ENCODE measurements at places on chromosomes 5 and 9.

GRCh38 chr5:148849461-148849860, 23.1 kb downstream of the ADRB2 start:
- no peak for DNase-seq

GRCh38 chr9:135971111-135971766, 10.1 kb upstream of the UBAC1 start:
- no peak for DNase-seq

DNA sequence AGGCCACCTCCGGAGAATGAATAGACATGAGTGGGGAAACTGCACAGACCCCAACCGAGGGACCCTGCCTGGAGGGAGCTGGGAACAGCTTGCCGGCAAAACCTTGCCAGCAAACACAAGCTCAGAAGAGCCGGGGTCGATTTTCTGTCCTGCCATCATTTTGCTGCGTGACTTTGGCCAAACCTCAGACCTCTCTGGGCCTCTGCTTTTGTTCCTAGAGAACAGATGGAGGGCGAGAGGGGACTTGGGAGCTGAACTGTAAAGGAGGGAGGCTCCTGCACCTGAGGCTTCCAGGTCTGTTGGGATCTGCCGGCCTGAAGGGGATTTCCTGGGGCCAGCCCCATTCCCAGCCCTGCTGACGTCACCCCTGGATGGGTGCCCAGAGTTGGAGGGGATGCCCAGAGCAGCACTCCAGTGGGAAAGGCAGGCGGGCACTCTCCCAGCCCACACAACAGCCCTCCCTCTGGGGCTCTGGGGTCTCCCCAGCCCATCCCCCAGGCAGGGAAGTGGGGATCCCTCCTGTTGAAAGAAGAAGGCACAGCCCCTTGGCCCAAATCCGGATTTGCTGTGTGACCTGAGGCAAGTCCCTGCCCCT, 40.4 kb upstream of the SYNPO start:
- no peak for DNase-seq

- DNase-seq: no peak
These were observed 108.8 kb downstream of the TENT4A start for GRCh38 chr5:6822068-6822467.

- DNase-seq: no peak
These were observed 185.8 kb downstream of the DEPDC1B start for GRCh38 chr5:60514152-60514551.

- DNase-seq: no peak
These were observed at the start of gene CFAP90 for GRCh38 chr5:7850395-7851239. TSS of gene CFAP90 (minus strand) at chr5:7851133. CDS start at chr5:7851021, 112 bp downstream.

DNA sequence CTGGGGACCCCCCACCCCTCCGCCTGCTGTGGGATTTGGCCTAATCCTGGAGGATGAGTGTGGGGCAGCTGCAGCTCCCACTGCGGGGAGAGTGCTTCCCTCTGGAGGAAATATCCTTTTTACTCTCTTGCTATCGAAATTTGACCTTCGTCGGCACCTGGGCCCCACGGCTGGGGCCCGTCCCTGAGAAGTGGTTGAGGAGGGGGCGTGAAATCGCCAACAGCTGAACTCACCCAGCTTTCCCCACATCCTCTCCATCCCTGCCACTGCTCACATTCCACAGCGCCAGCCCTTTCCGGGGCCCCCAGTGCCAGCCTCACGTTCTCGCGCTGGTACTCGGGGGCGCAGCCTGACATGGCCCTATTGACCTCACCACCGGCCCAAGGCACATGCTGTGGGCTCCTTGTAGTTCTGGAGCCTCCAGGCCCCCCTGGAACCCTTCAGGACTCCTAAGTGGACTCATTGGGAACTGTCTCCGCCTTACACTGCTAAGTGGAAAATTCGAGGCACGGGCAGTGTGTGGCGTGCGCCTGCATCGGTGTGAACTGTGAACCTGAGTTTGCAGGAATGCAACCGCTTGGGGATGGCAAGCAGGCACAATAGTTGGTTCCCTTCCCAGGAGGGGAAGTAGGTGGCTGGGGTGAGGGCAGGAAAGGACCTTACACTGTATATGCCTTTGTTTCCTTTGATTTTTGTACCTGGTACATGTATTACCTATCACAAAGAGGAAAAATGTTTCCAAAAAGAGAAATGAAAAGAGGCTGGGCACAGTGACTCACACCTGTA, 19.2 kb downstream of the FGFR4 start:
- no peak for DNase-seq

DNA sequence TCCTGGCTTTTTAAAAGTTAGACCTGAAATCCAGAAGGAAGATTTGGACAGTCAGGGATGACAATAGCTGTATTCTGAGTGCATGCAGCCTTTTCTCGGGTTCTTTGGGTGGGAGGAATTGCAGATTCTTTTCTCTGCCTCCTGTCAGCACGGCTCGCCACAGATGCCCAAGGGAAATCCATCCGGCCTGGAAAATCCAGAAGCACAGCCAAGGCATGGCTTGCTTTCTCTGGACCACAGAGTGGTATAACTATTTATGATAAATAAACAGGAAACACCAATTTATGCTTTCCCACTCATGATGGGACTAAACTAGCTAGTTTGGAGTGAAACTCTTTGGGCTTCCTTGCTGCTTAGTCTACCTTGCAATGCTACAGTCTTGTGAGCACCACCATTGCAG, 59.1 kb downstream of the C9orf152 start:
- DNase-seq: no peak

- peak; percentile 81 for DNase-seq
These were observed 138.9 kb downstream of the RGS3 start for GRCh38 chr9:113602126-113603047.

- DNase-seq: no peak
These were observed 48.6 kb upstream of the VDAC1 start for GRCh38 chr5:134053314-134053839.

GRCh38 chr9:80732506-80732905, 956.8 kb downstream of the TLE1 start:
- DNase-seq: no peak

- DNase-seq: no peak
These were observed 100.9 kb upstream of the HCN1 start for GRCh38 chr5:45796959-45797553.

DNA sequence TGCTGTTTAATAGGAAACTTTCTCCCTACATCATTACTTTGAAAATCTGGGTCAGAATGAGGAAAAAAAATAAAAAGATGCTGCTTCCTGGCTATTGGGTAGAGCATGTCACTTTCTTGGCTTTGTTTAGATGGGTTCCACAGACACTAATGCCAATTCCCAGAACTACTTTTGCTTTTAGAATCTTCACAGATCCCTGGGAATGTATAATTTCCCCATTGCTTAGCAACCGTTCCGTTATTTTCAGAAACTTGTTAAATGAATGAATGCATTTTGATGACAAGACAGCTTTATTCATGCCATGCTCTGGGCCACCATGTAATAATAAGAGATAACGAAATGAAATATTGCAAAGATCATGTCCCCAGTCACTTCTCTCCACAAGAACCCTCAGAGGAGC, 126.5 kb upstream of the TRPC7 start:
- DNase-seq: no peak

DNA sequence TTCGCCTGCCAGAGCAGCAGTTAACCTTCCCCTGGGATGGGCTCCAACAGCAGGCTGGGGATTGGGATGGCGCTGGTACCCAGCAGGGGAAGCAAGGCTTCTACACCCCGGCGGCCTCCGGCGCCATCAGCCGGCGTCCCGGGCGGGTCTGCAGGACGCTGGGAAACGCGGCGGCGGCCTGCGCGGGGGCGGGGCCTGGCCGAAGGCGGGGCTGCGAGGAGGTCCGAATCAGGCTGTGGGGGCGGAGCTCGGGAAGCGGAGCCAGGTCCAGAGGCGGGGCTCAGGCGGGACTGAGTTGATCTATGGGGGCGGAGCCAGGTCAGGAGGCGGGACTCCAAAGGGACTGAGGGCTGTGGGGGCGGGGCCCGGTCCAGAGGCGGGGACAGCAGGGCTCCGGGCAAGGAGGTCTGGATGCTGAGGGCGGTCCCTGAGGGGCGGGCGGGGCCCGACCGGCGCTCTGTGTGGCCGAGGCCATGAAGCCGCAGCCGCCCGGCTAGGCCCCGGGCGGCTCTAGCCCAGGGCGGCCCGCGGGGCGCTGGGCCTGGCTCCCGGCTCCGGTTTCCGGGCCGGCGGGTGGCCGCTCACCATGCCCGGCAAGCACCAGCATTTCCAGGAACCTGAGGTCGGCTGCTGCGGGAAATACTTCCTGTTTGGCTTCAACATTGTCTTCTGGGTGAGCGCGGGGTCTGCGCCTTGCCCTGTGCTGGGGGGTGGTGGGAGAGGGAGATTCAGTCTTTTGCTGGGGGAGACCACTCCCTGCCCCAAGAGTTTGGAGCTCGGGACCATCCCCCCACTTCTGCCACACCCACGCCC, at the start of gene TSPAN17:
TSS of gene TSPAN17 (plus strand) at position 455 of the 813 bp plus-strand sequence. CDS start at position 587, 132 bp downstream.
- DNase-seq: peak; percentile 51

- DNase-seq: no peak
These were observed 112.6 kb downstream of the TMC1 start for GRCh38 chr9:72633966-72634365.

DNA sequence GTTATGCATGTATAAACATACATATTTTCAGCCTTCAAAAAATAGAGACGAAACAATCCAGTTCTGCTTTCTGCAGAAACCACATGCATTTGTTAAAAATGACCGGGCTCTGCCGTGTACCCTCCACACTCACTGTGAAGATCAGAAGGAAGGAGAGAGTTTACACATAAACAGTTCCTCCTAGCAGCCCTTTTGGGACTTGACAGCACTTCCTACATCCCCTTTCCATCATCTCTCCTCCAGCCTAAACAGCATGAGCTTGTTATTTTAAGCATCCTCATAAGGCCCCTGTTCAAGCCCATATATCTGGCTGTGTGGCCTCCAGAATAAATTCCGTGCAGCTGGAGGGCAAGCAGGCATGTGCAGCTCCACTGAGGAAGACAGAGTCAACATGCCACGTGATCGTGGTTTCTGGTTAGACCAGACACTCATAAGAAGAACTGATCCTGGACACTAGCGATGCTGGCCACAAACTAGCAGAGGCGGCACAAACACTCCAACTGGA, 42.2 kb downstream of the NIPAL4 start:
- no peak for DNase-seq

GRCh38 chr5:157571357-157571827, 4.2 kb downstream of the ADAM19 start:
- DNase-seq: no peak

DNA sequence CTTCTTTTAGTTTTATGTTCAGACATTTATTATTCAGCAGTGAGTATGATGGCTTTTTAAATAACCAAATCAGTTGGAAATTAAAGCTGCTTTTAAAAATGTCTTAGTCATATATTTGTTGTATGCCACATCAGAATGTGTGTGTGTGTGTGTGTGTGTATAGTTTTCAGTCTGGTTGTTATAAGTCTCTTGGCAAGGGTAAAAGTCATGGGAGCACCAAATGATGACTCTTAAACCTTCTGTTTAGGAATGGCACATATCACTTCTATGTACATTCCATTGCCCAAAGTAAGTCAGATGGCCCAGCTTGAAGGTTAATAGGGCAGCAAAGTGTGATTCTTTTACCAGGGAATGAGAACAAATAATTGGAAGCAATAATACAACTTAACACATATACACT, 135.9 kb downstream of the RNF180 start:
- no peak for DNase-seq
